ENCODE measurements at places on chromosomes 7 and 10.
A peak's percentile ranks its signal among the peaks of the same experiment; 100 is the strongest.

- no peak for DNase-seq
These were observed 34.2 kb upstream of the LAMB1 start for GRCh38 chr7:108037140-108037539.

GRCh38 chr7:92631067-92631849, 41.1 kb upstream of the FAM133B start:
- no peak for DNase-seq

GRCh38 chr10:29766753-29767152, 132.0 kb upstream of the SVIL start:
- no peak for DNase-seq

GRCh38 chr7:83849131-83849530, 200.2 kb upstream of the SEMA3E start:
- DNase-seq: peak; percentile 70

DNA sequence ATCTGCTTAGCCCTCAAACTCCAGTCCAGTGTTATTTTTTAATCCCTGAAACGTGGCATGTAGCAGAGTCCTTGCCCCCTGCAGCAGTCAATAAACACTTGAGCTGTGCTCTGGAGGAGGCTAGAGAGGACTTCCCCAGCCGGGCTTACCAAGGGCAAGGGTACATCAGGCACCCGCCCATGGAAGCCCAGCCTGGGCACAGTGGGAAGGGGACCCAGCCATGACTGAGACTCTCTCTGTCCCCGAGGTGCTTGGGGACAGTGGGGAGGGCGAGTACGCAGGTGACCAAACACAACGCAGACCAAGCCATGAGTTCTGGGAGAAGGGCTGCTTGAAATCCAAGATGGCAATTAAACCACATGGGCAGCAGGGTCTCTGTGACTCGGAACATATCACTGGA, 45.2 kb downstream of the EBF3 start:
- DNase-seq: no peak

- no peak for DNase-seq
These were observed 87.1 kb downstream of the HIBADH start for GRCh38 chr7:27575613-27576012.

DNA sequence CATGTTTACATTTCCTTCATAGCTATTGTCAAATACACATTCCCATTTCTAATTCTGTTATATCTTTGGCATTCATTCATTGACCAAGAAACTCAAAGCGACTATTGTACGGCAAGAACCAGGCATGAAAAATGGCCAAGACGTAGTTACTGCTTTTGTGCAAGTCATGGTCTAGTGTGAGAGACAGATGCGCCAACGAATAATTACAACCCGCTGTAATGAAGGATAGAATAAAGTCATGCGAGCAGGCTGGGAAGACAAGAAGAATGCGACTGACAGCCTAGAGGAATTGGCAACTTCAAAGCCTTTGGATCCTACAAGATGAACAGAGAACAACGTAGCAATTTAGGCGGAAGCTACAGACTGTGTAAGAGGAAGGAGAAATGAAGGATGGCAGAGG, 221.2 kb downstream of the CALN1 start:
- DNase-seq: no peak

DNA sequence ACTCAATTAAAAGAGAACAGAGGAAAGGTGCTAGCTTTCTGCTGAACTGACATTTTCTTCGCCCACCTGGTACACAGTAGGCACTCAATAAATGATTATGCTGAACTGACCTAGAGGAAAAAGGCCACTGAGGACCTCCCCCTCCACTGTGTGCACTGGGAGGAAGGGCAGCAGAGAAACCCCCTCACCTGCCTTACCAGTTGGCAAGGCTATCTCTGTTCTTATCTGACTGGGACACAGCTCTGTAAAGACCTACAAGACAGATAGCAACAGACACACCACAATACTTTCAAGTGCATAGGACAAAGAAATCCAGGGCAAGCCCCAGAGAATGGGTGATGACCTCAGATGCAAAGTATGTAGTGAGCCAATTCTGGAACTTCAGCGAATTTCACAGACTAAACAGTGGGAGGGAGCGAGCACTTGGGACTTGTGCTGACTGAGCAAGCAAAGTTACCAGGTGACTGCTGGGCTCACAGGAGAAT, 30.4 kb downstream of the PDLIM1 start:
- DNase-seq: peak; percentile 86

- DNase-seq: no peak
These were observed 4.2 kb upstream of the LIPA start for GRCh38 chr10:89255793-89256192.

GRCh38 chr7:42734568-42734967, 177.3 kb downstream of the C7orf25 start:
- DNase-seq: peak; percentile 83

GRCh38 chr7:116629051-116629463, 42.9 kb upstream of the MET start:
- DNase-seq: peak; percentile 68

DNA sequence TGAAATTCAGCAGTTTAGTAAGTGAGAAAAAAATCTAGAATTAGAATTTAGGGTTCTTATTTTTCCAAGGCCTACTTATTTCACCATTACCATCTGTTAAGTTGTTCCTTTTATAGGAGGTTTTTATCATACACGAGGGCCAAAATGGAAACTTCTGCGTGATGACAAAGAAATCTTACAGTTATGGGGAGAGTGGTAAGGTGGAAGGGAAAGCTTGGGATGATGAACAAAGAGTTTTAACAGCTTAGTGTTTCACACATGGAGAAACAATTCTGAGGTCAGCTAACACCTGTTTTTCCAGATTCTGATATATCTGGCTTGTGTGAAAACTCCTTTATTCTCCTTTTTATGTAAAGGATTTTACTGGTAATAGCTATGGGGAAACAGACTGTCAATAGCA, 49.8 kb upstream of the SEMA3C start:
- no peak for DNase-seq

DNA sequence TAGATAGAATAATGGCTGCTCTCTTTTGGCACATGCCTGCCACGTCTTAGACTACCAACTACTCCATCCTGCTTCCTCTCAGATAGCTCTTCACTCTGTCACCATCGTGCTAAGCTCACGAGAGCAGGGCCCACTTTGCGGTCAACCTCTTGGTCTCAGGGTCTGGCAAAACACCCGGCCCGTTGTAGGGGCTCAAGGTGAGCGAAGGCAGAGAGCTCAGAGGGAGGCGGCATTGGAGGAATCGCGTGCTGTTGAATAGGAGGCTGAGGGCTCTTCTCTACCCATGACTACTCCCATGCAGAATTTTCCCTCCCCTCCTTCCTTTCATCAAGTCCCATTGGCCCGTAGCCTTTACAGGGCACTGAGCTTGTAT, 100.9 kb upstream of the DDC start:
- no peak for DNase-seq

DNA sequence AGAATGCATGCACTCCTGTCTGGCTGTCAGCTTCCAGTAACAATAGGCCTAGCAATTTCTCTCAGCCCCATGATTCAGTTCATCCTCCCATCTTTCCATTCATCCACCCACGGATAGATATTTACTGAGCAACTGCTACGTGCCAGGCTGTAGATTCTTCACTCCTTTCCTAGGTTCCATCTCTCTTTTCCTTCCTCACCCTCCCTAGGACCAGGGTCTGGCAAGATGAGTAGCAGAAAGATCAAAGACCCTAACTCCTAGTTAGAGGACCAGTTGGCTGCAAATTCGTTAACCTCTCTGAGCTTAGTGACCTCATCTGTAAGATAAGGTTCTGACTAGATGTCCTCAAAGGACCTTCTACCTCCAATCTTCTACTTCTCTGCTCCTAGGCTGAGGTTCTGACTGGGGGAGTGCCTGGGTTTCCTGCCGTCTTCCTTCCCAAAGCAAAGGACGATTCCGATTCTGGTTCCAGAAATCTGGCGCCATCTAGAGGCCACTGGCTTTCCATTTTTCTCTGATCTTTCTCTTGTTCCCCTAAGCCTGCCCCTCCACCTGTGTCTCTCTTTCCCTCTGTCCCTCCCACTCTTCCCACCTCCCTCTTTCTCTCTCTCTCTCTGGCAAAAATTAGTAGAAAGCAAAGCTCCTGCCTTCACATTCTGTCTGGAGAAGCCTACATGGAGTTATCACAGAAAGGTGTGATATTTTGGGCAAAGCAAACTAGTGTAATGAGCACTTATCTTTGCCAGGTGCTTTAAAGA, 26.2 kb downstream of the TBATA start:
- DNase-seq: peak; percentile 85

DNA sequence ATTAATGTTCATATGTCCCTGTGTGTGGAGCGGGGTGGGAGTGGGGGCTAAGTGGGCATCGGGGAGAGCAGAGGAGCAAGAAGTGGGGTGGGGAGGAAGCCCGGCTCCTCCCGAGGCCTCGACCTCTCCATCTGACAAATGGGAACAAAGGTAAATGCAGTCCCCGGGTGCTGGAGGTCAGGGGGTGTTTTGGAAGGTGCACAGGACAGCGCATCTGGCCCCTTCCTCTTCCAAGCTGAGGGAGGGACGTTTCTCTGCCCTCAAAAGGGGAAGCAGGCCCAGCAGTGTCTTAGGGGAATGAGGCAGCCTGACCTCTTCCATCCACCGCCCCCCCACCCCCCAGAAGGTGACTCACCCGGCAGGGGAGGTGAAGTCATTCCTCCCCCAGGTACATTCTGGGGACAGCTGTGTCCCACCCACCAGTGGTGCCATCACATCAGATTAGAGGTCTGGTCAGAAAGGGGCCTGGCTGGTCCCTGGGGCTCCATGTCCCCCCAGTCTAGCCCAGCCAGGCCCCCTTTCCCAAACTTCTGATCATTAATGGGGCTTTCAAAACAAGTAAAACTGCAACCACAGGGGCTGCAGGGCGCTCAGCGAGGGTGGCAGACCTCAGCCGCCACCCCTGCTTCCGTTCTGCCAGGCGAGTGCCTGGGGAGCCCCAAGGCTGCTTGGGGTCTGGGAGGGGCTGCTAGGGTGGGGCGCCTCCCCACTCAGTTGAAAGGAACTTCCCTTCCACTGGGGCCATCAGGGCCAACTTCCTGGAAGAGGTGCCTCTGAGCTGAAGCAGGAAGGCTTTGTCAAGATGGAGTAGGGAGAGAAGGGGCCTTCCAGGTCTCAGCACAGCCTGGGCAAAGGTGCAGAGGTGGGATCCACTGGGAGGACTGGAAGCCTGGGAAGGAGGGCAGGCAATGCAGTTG, 10.8 kb downstream of the LFNG start:
- DNase-seq: no peak

DNA sequence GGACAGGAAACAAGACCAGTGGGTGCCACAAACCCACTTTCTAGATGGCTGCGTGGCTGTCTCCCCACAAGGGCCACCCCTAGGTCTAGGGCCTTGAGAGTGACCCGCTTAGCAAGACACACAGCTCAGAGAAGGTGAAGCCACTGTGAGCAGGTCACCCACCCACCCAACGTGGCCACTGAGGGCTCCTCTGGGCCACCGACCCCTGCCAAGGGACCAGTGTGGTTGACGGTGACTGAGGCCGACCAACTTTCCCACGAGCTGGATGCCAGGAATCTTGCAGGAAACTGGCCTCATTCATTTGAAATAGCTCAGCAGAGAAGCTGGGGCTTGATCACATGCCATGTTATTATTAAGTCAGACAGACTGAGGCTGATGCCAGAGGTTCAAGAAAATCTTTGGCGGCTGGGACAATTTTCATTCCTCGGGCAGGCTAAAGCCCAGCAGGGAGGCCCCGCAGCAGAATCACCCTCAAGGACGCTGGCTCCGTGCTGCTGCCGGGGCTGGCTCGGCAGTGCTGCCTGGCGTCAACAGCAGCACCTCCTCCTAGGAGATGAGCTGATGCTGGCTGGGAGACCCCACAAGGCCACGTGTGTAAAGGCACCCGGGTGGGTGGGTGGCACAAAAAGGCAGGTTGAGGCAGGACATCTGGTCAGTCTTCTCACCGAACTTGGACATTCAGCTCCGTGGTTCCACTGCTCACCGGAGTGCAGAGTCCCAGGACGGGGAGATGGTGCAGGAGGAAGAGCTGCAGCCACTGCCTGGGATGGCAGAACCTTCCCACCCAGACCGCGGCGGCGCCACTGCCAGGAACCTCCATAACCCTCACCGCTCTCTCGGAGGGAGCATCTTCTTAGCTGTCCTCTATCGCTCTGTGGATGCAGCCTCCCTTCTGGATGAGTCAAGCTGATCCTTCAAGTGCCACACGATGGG, 57.8 kb downstream of the ZRANB1 start:
- peak; percentile 96 for DNase-seq

GRCh38 chr7:96823274-96823673, 113.6 kb upstream of the SEM1 start:
- peak; percentile 31 for DNase-seq

- no peak for DNase-seq
These were observed 32.1 kb downstream of the STK32C start for GRCh38 chr10:132275426-132276178.

GRCh38 chr7:27765841-27766240, 25.9 kb downstream of the TAX1BP1 start:
- DNase-seq: no peak

GRCh38 chr7:18458830-18459229, 36.7 kb upstream of the HDAC9 start:
- peak; percentile 10 for DNase-seq

GRCh38 chr7:50389961-50390360, 60.2 kb downstream of the FIGNL1 start:
- DNase-seq: no peak

DNA sequence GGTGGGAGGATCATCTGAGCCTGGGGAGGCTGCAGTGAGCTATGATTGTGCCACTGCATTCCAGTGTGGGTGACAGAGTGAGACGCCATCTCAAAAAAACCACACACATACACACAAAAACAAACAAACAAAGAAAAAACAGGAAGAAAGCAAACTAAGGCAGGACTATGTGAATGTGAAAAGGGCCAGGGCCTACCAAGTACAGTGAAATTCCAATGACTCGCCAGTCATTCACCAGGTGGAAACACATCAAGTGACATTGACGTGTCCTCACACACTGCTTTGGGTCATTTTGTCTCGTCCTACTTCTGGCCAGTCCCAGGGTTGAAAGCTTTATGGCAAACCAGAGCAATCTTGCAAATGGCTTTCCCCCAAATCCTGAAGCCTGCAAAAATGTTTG, 79.9 kb downstream of the HIP1 start:
- no peak for DNase-seq

GRCh38 chr10:100154666-100155065, 31.2 kb downstream of the ERLIN1 start:
- no peak for DNase-seq

DNA sequence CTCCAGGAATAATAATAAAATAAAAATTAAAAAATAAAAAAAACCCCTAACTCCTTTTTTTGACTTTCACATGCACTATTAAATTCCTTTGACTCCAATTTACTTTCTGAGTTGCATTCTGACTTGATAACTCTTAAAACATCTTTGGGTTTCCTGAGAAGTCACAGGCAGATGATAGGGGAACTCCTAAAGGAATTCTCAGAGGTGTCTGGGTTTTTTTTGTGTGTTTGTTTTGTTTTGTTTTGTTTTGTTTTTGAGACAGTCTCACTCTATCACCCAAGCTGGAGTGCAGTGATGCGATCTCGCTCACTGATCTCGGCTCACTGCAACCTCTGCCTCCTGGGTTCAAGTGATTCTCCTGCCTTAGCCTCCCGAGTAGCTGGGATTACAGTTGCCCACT, 52.7 kb upstream of the APBB1IP start:
- no peak for DNase-seq

DNA sequence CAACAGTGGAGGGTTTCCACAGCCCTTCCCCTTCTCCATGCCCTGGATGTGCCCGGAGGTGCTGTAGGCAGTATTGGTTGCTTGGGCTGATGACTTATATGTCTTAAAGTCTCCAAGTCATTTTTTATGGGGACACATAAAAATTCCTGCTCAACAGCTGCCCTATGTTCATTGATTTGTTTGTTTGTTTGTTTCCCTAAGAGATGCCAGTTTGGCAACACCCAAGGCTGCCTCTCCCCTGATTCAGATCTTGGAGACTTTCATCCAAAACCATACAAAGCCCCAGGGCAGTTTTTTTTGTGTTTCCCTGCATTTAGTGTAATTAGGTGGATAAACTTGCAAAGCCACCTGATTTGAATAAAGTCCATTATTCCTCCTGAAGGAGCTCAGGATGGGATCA, 115.3 kb downstream of the PLPP4 start:
- no peak for DNase-seq

Data from fibroblast of the aortic adventitia (primary cell).